ENCODE measurements at places on chromosomes 7 and 10. TPM values are rescaled to one million over a fixed set of nuclear protein-coding genes. Genes with fewer than 3 reads are reported as not detected.

- no peak for DNase-seq
These were observed 119.9 kb downstream of the LRRC18 start for GRCh38 chr10:48819783-48820182.

GRCh38 chr10:115084277-115084850, 8.8 kb upstream of the ATRNL1 start:
- DNase-seq = no peak

GRCh38 chr7:44484482-44485313, 5.8 kb downstream of the NUDCD3 start:
- no peak for DNase-seq

- DNase-seq = no peak
These were observed 57.2 kb downstream of the ENTPD1 start for GRCh38 chr10:95813054-95813685.

GRCh38 chr10:92103376-92104090, 180.0 kb downstream of the BTAF1 start:
- no peak for DNase-seq

- no peak for DNase-seq
These were observed 37.2 kb downstream of the DIP2C start for GRCh38 chr10:652233-652632.

DNA sequence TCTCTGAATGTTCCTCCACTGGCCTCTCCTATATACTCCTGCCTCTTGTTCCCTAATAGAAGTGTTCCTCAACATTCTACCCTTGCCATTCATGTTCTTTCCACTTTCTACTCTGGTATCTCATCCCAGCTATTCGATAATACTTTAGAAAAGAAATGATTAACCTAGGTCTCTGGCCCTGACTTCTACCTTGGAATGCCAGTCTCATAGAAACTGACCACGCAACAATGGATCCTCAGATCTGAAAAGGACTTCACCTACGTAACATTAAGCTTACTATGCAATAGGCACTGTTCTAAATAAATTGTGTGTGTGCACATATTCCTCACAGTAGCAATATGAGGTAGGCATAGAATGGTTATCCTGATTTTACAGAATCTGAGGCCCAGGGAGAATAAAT, 234.5 kb downstream of the DNAJC1 start:
- no peak for DNase-seq

DNA sequence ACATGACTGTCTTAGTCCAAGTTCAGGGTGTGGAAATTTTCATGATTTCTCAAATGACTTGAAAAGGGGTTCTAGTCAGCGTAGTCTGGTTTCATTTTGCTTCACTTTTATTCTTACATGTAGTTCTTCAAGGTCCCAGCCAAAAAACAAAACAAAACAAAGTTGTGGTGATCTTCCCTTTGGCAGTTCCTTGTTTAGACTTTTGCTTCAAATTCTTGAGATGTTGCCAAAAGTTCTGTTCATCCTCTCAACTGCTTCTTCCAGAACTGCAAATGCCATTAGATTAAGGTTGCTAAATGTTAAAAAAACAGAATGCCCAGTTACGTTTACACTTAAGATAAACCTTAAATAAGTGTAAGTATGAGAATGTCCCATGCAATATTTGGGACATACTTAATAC, 370.8 kb upstream of the LRRTM3 start:
- DNase-seq = no peak

DNA sequence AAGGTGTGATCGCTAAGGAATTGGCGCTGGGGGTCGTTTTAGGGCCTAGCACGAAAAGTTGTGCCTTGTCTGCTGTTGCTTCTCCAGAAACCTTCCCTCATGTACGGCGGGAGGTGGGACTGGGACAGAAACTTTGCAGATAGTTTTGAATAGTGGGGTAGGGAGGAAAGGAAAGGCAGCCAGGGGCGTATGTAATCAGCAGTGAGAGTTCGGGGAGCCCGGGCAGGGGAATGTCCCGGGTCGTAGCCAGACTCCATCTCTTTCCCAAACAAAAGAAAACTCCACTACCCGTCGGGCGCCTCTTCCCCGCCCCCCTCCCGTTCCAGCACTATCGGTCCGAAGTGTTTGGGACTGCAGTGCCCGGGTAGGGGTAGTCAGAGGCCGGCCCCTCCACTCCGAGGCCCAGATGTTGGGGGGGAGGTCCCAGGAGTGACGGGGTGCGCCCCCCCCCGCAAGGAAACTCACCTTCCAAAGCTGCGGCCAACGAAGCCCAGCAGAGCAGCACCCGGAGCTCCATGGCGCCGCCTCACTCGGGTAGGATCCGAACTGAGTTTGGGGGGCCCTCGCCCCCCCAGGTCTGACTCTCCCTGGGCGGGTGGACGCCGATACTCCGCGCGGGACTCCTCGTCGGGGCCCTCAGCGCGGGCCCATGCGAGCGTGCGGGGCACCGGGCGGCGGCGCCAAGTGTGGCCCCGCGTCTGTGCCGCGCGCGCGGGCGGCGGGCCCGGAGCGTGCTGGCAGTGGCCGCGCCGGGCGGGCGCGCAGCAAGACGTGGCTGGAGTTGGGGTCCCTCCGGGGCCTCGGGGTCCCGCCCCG, 601 bp downstream of the EPHB4 start:
- peak; percentile 21 for DNase-seq

DNA sequence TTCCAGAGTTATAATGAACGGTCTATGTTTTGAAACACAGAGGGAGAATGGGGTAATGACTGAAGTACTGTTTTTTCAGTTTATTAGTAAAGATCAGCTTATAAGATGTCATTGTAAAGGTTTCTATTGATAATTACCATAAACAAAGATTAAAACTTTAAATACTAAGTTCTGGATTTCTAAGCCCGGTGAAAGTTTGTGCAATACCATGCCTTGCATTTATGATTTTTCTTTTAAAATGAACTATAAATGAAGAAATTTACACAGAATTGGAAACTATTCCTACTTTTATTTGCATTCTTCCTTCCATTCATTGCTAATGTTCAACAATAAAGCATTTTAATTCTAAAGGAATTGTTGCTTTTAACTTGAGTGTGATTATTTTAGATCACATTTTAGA, 4.9 kb downstream of the MEOX2 start:
- no peak for DNase-seq

- no peak for DNase-seq
These were observed 117.9 kb upstream of the DLX6 start for GRCh38 chr7:96887426-96887825.

DNA sequence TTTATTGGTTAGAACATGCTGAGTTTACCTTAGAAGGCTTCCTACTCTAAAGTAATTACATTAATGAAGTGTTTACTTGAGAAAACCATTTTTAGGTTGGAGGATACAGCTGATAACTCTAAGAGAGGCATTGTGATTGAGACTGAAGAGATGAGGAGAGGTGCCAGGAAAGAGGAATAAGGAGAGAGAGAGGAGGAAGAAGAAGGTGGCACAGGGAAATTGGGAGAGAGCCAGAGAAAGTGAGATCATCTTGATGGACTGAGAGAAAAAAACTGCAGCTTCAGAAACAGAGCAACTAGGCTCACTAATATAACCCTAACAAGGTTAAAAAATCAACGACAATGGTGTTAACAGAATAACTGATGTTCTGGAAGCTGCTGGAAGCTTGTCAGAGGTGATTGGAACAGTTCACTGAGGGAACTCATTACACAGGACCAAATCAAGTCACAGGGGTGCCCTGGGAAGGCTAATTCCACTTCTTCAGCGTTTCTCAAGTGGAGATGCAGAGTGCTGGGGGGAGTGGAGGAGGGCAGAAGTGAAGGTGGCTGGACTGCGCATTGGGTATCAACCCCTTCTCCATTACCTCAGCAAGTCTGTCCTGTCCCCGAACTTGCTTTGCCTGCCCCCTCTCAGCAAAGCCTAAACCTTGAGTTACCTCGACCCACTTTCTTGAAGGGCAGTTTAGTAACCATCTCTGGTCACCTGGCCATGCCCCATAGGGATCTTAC, 6.9 kb upstream of the SORBS1 start:
- no peak for DNase-seq

DNA sequence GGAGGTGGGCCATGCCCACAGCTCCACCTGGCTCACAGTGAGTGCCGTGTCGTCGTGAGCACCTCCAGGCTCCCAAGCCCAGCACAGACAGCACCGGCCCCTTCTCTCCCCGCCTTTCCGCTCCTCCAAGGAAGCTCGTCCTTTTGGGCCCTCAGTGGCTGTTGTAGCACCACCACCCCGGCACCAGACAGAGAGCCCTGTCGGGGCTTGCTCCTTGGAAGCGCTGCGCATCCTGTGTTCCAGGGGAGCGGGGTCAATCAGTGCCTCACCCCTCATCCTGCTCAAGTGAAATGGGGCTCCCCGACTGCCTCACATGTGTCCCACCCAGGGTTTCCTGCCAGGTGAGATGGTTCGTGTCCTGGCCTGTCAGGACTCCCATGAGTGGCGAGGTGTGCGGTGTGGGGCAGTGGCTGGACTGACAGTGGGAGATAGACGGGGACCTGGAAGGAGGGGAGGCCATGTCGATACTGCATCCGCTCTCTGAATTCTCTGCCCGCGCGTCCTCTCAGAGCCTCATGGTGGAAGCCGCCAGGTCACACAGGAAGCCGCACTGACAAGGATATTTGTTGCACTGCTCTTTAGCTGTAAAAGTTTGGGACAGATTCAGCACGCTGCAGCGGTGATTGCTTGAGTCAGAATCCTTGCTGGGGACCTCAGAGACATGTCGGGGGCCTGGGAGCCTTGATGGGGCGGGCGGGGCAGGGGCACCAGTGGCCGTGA, 107.1 kb downstream of the INPP5A start:
- peak; percentile 1 for DNase-seq

DNA sequence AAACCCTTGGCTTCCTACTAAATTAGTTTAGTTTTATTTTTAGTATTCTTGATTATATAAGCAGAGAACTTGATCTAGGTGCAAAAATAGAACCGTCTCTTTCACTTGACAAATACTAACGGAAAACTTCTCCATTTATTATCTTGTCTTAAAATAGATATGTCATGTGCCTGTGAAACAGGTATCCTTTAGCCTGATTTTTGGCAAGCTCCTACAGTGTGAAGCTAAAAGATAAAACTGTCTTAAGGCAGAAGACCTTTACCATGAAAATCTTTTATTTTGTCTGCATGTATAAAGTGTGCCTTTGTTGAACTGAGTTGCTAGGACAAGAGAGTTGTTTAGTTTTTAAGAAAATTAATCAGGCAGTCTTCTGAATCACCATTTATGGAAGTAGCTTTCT, 90.6 kb downstream of the CYP51A1 start:
- no peak for DNase-seq

GRCh38 chr10:110750931-110751330, 106.8 kb downstream of the RBM20 start:
- DNase-seq = no peak

The LIPN gene
- 0.27 TPM for total RNA-seq

The DENND2A gene
- not detected for total RNA-seq

The HTR7 gene
- total RNA-seq = not detected

The TMEM168 gene
- total RNA-seq = 22.1 TPM

Data from activated B cell treated with CpG ODN at 0.5 μM for 24 hours (primary cell).